ENCODE measurements at places on chromosomes 6 and 20.

- DNase-seq, result no peak
Observed at GRCh38 chr20:34420146-34420545, 57.1 kb downstream of the ITCH start.

- no peak for DNase-seq
Observed at GRCh38 chr6:111201764-111202163, 114.5 kb downstream of the SLC16A10 start.

DNA sequence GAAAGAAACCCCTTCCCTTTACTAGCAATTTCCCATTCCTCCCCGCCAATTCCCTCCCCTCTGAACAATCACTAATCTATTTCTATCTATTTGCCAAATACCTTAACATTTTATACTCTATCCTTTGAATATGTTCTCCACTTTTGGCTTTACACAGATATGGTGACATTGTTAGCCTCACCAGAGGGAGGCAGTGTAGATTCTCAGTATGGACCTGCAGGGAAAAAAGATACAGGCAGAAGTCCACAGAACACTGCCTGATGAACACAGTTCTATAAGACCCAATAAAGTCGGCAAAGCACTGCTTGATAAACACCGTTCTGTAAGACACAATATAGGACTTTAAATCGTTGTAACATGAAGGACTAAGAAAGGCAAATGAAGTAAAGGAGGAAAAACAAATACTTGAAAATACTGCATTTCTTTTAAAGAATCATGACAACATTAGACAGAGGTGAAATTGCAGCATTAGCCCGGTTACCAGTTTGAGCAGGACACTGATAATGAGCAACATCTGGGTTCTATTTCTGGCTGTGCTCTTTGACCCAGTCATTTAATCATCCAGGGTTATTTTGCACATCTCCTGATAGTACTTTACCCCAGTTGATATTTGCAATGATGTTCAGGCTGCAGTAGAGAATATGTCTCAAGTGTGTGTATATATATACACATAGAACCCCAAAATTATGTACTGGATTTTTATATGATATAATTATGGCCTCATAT lies 296.8 kb downstream of the UTRN start:
- no peak for DNase-seq

DNA sequence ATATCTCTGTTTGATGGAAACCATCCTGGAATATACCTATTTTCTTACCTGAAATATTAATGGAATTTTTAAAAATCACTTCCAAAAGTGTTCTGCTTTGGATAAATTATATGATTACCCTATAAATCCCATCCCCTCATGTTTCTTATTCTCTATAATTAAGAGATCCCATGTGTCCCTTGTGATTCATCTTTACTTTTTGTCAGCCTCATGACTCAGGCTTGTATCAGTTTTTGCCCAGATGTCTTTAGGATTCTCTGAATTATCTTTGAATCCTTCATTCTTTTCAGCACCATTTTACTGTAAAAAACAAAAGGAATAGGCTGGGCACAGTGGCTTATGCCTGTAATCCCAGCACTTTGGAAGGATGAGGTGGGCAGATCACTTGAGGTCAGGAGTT lies 804.5 kb upstream of the CITED2 start:
- no peak for DNase-seq

- no peak for DNase-seq
Observed at GRCh38 chr20:46735436-46735835, 26.0 kb downstream of the SLC2A10 start.

- no peak for DNase-seq
Observed at GRCh38 chr20:57440678-57441509, 49.7 kb downstream of the RBM38 start.

GRCh38 chr20:58086763-58087561 lies 141.5 kb downstream of the ANKRD60 start:
- DNase-seq, result no peak
